ENCODE measurements at places on chromosomes 1 and 21.

GRCh38 chr1:64337926-64338325 is 132.0 kb upstream of the CACHD1 start:
- DNase-seq: no peak

DNA sequence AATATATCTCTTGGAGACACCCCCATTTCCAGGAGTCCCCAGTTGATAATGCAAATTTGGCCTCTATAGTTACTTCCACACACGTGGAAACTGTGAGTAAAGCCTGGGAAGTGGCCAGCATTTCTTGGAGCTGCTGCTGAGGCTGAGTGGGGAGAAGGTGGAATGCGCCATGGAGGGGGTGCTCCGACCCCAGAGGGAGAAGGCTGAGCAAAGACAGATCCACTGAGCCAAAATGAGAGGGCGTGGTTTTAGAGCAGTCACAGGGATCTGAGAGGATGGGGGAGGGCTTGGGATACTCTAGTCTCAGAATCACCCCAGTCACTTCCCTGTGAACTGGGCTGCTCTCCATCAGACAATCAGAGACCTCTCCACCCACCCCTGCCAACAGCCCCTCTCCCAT is 38.7 kb downstream of the TRIM62 start:
- no peak for DNase-seq

DNA sequence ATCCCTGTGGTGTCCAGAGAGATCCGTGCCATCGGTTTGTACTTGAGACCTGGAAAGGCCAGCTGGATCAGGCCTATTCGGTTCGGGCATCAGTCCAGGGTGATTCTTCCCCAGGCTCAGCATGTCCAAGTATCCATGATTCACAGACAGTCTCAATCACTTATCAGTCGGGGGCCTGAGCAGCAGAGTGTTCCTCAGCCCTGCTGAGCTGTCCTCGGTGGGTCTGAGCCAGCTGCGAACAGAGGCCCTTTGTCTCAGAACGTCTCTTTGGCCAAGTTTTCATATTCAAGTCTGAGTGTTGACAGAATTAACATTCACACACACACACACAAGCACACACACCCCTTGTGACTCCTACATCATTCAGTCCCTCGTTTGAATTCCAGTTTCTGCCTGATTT is 33.4 kb upstream of the OSBPL9 start:
- DNase-seq: no peak

DNA sequence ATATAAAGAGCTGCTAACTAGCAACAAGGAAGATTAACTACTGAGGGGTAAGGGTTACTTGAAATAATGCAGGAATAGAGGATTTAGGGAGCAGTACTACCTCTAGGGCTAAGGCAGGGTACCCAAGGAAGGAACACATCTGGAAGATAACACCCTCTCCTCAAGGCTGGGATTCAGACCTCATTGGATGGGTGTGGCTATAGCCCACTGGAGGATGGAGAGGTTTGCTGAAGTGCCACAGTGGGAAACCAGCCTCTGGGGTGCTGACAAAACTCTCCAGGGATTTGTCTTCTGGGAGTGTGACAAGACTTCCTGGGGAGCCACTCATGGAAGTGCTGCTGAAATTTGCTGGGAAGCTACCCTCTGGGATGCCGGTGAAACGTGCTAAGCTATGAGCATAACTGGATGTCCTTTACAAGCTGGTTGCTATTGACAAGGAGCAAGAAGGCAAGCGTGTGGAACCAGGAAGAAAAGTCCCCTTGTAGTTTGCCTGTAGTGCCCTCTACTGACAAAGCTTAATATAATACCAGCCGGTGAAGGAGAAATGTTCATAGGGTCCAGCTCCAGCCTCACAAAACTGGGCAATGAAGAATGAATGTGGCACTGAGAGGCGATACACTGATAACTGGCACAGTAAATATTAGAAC is 122.8 kb upstream of the USP24 start:
- no peak for DNase-seq

- DNase-seq: no peak
Observed at GRCh38 chr21:44855572-44855971, 17.9 kb downstream of the PTTG1IP start.

DNA sequence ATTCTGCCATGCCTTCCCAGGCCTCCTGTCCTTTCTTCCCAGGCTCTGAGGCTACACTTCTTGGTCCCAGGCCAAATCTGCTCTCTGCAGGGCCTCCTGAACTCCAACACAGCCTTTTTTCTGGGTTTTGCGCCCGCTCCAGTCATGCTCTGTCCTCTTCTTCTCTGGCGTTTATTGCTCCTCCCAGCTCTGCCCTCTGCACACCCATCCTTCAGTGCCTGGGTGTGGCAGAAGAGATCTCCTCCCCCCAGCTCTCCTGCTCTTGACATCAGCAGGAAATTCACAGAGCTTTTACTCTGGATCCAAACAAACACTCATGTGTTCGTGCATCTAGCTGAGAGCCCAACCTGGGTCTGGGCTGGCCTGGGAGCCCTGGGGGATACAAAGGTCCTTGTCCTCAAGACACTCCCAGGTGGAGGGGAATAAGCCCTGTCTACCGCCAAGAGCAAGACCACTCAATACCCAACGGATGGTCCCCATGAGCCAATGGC is 22.9 kb upstream of the EPS8L3 start:
- no peak for DNase-seq

DNA sequence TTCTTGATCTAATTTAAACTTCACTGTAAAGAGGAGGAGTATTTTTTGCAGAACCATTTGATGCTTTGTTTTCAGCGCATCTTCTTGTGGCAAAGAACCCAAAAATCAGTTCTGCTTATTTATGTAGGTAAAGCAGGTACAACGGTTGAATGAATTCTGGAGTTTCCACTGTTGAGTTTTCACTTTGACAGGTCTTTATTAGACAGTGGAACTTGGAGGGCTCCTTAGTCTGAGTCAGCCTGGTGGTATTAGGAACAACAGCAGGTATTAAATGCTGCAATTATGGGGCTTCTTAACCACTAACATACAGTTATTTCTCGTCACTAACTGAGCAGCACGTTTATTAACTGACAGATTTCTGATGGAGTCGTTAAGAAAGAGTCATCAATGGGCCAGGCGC is 1.2 kb downstream of the LRIG2 start:
- no peak for DNase-seq

DNA sequence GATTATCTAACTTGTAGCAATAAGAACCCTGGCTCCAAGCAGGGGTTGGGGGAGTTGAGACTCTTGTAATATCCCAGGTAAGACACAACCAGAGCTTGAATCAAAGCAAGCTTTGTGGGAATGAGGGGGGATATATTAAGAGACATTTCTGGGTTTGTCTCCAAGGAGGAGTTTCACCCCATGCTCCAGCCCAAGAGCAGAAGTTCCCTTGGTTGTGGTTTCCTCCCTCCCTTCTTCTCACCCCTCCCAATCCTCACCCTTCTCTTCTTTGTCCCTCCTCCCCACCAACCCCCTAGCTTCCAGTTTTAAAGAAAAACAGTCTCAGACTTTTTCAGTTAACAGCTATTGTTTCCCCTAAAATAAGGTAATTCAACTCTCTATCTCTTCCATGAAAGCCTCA is 11.9 kb downstream of the TRAF3IP3 start:
- DNase-seq: no peak

DNA sequence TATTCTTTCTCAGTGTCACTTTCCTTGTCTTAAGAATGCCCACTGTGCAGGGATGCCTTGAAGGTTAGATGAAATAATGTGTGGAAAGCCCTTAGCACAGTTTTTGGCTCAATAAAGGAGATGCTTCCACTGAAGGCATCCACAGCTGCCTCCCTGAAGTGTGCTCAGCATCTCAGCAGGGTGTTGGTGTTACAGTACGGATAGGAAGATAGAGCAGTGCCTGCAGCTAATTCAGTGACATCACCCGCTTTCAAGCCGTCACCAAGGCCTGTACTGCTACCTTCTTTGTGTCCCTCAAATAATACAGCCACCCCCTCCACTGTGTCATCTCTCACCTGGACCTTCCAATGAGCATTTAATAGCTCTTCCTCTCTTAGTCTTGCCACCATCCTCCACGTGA is 59.0 kb downstream of the NDUFS5 start:
- no peak for DNase-seq

DNA sequence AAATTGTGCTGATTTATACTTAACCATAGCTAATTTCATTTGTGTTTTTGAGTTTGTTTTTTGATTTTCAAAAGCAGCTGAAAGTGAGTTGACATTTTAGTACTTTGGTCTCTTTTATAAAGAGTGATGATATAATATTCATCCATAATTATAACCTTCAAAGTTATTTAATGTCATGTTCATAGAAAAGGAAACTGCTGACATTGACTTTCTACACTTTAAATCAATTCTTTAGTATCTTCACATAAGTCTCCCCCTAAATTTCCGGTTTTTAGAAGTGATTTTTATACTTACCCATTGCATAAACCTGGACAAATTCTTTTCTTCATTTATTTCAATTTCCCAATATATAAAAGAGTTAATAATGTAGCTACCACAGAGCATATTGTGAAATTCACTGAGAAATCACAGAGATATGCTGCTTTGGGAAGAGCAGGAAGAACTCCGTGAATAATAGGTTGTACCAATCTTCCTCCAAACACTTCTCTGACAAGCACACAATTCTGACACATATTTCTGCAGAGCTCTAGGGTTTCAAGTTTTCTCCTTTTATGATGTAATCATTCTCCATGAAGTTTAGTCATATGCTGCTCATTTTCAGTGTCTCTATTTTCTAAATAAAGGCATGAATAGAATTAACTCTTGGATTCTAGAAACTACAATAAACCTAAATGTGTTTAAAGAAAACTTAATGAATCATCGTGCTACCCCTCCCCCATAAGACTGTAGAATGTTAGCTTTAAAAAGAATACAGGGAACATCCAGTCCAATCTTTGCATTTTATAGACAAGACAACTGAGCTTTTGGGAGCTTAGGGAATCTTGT is 25.6 kb upstream of the CDC42BPA start:
- DNase-seq: no peak

- no peak for DNase-seq
Observed at GRCh38 chr1:209884249-209884648, 53.8 kb upstream of the SYT14 start.

- DNase-seq: peak; percentile 50
Observed at GRCh38 chr21:23887725-23888306, 1719.5 kb downstream of the MRPL39 start.

DNA sequence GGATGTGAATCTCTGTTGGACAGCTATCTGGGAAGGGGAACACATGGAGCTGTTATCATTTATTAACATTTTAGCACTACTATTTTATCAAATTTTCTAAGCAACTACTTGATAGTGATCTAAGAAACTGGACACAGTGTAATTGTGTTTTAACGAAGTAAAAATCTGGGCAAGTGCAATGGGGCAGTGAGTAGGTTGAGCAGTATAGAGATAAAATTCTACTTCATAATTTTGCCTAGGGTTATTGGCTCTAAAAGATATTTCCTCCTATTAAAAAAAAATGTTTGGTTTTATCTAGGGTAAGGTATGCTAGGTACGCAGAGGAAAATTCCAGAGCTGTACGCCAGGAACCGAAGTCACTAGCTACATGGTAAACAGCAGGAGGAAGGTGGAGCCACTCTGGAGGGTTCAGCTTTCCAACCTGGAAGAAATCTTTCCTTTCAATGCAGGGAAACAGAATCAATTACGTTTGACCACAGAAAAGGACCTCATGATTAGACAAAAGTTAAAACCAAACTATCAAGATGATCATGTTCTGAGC is 43.3 kb downstream of the BCAR3 start:
- DNase-seq: no peak

- DNase-seq: no peak
Observed at GRCh38 chr1:210311726-210312493, 16.8 kb upstream of the HHAT start.

DNA sequence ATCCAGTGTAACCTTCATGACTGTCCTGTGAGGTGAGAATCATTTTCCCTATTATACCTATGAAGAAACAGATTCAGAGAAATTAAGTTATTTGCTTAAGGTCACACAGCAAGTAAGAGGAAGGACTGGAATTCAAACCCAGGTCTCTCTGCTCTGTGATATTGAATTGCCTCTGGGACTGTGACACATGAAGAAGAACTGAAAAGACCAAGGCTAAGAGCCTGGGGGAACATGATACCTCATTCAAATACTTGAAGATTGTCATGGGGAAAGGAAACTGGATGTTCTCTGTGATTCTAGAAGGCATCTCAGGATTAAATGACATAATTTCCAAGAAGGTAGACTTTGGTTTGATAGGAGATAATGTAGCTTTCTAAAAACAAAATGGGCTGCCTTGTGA is 3.6 kb downstream of the WDTC1 start:
- no peak for DNase-seq

- no peak for DNase-seq
Observed at GRCh38 chr21:45405819-45406762, 1.1 kb downstream of the COL18A1 start.

GRCh38 chr21:17003258-17003615 is 509.6 kb upstream of the CXADR start:
- no peak for DNase-seq

DNA sequence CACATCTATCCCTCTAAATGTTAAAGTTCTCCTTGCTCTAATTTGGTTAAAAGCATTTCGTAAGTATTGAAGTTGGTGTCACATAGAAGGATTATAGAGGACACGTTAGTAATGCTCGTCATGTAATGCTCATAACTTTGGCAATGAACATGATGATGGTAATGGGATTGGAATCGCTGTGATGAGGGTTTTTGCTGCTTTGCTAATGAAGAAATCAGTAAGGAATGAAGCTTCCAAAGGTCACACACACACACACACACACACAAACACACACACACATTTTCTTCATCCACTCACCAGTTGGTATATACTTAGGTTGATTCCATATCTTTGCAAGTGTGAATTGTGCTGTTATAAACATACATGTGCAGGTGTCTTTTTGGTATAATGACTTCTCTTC is 36.8 kb upstream of the ZNF648 start:
- no peak for DNase-seq

- no peak for DNase-seq
Observed at GRCh38 chr1:160454371-160455152, 54.2 kb downstream of the VANGL2 start.

- no peak for DNase-seq
Observed at GRCh38 chr1:53362270-53362669, 34.4 kb upstream of the LRP8 start.

GRCh38 chr1:24417681-24418080 is 2.1 kb downstream of the NIPAL3 start:
- no peak for DNase-seq
